Ovary (tissue), 10 donors: ENCODE measurements at places on chromosomes 13 and 19.

DNA sequence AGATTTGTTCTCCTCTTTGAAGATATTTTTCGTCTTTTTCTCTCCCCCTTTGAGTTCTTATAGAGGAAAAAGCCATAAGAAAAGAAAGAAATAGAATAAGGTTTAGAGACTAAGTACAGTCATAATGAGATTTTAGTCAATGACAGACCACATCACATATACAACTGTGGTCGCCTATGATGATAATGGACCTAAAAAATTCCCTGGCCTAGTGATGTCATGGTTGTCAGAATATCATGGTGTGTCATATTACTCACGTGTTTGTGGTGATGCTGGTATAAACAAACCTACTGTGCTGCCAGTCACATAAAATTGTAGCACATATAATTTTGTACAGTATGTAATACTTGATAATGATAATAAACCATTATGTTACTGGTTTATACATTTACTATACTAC is 1096.1 kb downstream of the OLFM4 start:
- no peak for DNase-seq

DNA sequence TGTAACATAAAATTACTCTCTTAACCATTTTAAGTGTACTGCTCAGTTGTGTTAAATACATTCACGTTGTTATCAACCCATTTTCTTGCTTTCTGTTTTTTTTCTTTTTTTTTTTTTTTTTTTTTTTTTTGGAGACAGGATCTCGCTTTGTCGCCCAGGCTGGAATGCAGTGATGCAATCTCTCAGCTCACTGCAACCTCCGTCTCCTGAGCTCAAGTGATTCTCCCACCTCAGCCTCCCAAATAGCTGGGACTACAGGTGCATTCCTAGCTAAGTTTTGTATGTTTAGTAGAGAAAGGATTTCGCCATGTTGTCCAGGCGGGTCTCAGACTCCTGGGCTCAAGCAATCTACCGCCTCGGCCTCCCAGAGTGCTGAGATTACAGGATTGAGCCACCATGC is 42.5 kb upstream of the C13orf42 start:
- DNase-seq = no peak

DNA sequence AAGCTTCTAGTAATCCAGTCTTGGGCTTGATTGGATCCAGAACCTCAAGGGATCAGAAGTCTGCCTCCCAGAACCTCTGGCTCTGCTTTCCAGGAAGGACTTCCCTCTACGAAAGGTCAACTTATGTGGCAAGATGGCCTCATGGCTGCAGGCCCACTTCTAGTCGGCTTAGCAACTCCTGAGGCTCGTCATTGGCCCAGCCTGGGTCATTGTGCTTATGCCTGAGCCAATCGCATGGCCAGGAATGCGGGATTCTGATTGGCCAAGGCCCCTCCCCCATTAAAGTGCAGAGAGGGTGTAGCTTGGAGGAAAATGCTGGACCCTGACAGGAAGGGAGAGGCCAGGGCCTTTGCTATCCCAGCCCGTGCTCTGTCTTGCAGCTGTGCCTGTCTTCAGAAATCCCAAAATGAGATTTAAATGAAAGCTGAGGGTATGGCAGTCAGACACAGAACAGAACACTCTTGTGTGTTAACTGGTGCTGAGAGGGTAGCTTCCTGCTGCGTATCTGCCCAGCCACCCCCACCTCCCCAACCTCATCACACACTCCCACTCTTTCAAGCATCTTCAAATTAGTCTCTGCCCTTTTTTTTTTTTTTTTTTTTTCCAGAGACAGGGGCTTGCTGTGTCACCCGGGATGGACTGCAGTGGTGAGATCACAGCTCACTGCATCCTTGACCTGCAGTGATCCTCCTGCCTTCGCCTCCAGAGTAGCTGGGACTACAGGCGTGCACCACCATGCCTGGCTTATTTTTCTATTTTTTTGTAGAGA is 5.5 kb upstream of the CCNE1 start:
- DNase-seq = peak; percentile 24

DNA sequence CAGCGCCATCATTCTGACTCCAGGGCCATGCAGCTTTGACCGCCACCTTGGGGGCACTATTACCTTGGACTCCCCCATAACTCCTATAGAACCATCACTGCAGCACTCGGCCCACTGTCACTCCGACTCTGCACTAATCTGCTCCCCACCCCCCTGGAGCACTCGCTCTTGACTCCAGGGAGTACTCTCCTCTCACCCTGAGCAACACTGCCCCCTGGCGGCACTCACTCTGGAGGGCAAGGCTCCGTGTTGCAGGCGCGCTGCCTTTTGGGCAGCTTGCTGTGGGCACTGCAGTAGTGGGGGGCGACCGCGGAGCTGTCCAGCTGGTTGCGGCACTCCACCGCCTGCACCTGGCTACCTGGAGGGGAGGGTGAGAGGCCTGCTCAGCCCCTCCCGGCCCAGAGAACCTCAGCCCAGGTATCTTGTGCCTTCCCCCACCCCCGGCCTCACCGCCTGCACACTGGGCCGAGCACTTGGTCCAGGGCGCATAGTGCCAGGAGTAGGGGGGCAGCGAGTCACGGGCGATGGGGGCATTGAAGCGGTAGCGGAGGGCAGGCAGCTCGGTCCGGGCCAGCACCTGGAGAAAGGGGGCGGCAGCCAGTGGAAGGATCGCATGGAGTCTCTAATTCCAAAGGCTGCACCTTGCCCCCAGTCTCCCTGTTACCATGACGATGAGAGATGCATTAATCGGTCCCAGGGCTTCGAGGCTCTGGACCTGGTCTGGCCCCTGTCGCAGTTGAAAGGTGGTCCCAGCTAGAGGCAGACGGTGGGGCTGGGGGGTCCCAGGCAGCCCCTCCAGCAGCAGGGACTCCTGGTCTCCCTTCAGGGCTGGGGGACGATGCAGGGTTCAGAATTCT is 8.9 kb upstream of the MYO1F start:
- DNase-seq = peak; percentile 59

- no peak for DNase-seq
Observed at GRCh38 chr13:113669231-113669754, 2.3 kb downstream of the GRK1 start.

- peak; percentile 74 for DNase-seq
Observed at GRCh38 chr19:39145180-39145953, 19.8 kb downstream of the PAK4 start.

DNA sequence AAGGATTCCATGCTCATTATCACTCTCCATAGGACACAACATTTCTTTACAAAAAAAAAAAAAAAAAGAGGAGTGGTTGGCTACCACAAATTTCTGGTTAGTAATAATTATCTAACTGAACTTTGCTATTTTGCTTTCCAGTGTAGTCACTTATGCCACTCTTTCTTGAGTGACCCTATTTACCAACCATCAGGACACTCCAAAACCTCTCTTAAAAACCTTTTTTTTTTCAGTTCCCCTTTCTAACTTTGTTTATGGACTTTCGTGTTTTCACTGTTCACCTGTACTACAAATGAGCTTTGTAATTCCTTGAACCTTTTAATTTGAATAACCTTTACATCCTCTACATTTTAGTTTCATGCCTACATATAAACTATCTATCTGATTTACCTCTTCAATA is 686.5 kb upstream of the PCDH9 start:
- no peak for DNase-seq

DNA sequence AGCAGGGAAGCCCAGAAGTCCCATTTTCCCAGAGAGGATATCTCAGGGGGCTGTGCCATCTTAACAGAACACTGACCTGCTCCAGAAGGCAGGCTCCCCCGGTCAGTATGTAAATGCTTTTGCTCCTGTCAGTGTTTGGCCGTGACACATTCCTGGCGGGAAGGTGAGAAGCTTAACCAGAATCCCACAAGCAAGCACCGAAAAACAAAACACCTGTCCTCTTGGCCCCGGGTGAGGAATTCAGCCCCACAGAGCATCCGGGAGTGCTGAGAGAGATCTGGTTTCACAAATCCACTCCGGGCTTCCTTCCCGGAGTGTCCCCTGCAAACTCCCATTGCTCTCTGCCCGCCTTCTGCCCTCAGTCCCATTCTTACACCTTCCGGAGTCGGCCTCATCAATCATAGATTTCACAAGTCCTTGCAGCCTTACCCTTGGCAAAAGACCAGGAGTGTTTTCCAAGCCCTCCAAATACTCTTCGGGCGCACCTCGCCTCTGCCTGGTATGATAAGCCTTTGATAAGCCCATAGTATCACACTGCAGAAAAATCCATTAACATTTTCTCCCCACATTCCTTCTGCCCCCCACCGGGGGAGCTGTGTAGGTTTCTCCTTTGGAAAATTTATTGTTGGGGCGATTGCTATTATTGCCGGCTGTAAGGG is 12.2 kb downstream of the TPM4 start:
- DNase-seq = no peak

- DNase-seq = peak; percentile 29
Observed at GRCh38 chr13:27450921-27451471, 632 bp upstream of the MTIF3 start.

DNA sequence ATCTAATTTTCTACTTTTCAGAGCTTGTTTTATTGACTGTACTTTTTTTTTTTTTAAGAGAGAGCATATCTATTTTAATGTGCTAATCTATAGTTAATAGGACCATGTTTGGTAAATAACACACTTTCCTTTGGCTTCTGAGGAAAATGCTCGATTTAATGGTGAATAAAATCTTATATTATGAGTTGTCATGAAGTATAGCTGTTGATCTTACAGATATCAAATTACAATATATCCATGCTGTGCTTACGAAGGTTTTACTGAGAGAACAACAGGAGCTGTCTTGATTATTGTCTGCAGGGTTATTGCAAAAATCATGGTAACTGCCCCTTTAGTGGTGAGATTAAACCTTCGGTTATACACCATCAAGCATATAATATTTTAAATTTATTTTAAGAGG is 29.6 kb downstream of the URI1 start:
- DNase-seq = no peak

DNA sequence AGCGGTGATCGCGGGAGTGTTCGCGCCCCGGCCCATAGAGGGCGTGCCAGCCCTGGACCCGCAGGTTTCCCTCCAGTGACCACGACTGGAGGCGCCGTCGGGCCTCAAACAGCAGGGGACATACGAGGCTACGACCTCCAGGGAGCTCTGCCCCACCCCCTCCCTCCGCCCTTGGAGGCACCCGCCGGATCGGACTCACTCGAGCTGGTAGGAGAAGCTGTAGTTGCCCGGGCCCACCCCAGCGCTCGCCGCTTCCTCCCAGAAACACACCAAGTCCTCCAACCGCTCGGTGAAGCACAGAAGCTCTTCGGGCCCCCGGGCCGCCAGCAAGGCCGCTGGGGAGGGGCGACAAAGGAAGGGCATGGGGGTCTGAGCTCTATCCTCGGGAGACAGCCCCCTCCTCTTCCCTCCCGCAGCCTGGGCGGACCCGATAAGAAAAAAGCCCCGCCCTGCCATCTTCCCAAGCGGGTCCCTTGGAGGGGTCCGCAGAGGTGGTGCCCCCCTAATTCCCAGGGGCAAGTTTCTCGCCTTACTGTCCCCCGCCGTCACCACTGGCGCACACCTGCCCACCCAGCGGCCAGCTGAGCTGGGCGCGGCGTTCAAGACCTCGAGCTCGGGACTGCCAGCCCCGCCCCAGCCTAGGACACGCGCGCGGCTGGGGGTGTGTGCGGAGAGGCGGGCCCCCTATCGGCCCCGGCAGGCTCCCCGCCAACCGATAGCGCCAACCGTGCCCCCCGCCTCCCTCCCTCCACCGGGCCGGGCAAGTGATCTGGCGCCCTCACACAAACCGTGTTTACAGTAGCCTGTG is 1.0 kb downstream of the EPOR start:
- peak; percentile 52 for DNase-seq

DNA sequence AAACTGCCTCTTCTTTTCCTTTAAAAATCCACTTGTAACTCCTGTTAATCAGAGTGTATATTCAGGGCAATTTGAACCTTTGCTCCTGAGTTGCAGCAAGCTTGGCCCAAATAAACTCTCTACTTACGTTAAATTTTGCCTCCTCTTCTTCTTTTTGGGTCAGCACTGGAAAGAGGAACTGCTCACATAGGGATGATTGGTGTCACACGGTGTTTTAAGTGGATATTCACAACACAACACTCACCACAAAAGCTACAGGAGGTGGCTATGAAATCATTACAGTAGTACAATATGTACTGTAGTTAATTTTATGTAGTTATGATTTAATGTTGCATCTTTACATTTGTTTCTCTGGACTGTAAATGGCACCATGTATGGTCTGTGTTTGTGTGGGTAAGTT is 96.8 kb upstream of the DOCK9 start:
- no peak for DNase-seq

DNA sequence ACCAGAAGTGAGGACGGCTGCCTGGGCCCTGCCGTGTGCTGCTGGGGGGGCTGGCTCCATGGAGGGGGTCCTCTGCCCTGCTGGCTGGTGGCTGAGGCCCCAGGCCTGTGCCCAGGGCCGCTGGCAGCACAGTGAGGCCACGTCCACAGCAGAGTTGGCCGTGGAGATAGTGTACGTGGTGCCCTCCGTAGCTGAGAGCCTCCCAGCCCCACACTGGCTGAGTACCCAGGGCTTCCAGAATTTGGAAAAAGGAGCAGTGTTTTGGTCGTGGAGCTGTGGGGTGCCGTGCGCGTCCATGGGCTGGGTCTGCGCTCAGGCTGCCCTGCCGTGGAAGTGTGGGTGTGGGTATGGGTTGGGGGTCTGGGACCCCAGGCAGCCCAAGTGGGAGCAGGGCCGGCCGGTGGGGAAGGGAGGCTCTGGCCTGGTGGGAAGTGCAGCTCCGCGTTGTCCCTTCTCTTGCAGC is 5.9 kb downstream of the PTBP1 start:
- DNase-seq = no peak

- peak; percentile 17 for DNase-seq
Observed at GRCh38 chr19:33684538-33685232, 62.9 kb downstream of the CHST8 start.

DNA sequence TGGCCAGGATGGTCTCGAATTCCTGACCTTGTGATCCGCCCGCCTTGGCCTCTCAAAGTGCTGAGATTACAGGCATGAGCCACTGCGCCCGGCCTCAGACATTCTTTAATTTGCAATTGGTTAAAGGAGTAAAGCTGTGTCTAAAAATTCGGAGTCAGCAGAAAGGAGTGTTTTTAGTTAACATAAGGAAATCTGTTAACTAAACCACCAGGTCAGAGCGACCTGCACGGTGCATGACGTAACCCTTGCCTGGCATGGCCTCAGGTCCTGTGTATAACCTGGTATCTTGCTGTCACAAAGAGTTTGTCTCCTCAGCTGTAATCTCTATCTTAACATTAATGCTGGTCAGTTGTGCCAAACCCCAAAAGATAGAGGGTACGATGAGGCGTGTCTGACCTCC is 9.5 kb upstream of the KLK12 start:
- DNase-seq = no peak

DNA sequence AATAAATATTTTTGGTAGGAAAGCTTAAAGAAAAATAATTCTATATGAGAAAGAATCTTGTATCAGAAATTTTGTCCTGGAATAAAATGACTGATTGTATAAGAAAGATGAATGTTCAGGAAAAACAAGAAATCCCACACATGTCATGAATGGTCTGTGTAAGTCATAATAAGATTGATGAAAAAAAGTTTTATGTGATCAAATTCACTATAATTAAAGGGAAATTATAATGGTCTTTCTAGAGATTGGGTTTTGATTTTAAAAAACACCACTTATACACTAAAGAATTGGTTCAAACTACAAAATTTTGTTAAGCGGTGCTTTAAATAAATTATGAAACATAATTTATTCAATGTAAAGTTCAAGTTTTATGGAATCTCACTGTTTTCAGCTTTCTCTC is 7.2 kb upstream of the ZNF841 start:
- no peak for DNase-seq
